Fibroblast of the aortic adventitia (primary cell): ENCODE measurements at places on chromosomes 6 and 20. TPM values are rescaled to one million over a fixed set of nuclear protein-coding genes. Genes with fewer than 3 reads are reported as not detected.

Gene RSPO3
- total RNA-seq: 2.5 and 7.9 TPM in 2 replicates

Gene PRKN
- 2.0 and 4.0 TPM in 2 replicates for total RNA-seq

Gene RAET1L
- not detected in 2 replicates for total RNA-seq

Gene MCHR2
- not detected in 2 replicates for total RNA-seq

Gene ANKEF1
- total RNA-seq: 0.65 and 1.8 TPM in 2 replicates

Gene HAO1
- not detected in 2 replicates for total RNA-seq
